ENCODE measurements at places on chromosomes 13 and 19. TPM values are rescaled to one million over a fixed set of nuclear protein-coding genes. Genes with fewer than 3 reads are reported as not detected.

GRCh38 chr13:113124211-113124970 is 1.8 kb downstream of the F10 start:
- no peak for DNase-seq

GRCh38 chr13:24341439-24341838 is 32.1 kb downstream of the C1QTNF9 start:
- peak; percentile 28 for DNase-seq

DNA sequence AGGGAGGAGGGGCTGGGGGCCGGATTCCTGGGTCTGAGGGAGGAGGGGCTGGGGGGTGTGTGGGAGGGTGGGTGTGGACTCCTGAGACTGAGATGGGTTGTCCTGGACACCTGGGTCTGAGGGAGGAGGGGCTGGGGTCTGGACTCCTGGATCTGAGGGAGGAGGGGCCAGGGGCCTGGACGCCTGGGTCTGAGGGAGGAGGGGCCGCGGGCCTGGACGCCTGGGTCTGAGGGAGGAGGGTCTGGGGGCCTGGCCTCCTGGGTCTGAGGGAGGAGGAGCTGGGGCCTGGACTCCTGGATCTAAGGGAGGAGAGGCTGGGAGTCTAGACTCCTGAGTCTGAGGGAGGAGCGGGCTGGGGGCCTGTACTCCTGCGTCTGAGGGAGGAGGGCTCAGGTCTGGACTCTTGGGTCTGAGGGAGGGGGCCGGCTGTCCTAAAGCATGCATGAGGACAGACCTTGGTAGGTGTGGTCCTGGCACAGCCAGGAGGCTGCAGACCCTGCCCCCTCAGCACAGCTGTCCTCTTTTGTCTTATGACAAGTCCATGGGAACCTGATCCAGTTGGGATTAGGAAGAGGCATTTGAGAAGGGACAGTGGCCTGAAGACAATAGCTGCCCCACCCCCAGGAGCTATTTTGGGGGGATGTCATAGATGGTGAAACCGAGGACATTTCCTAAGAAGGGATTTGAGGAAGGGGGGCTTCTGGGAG is 1.3 kb downstream of the TNNT1 start:
- DNase-seq: no peak

Gene ZNF763
- total RNA-seq: not detected

Gene ATP12A
- total RNA-seq: not detected

Gene YJU2
- total RNA-seq: 23.8 TPM

Measured in HT1080 (cell line).